ENCODE measurements at places on chromosomes 4 and X.

DNA sequence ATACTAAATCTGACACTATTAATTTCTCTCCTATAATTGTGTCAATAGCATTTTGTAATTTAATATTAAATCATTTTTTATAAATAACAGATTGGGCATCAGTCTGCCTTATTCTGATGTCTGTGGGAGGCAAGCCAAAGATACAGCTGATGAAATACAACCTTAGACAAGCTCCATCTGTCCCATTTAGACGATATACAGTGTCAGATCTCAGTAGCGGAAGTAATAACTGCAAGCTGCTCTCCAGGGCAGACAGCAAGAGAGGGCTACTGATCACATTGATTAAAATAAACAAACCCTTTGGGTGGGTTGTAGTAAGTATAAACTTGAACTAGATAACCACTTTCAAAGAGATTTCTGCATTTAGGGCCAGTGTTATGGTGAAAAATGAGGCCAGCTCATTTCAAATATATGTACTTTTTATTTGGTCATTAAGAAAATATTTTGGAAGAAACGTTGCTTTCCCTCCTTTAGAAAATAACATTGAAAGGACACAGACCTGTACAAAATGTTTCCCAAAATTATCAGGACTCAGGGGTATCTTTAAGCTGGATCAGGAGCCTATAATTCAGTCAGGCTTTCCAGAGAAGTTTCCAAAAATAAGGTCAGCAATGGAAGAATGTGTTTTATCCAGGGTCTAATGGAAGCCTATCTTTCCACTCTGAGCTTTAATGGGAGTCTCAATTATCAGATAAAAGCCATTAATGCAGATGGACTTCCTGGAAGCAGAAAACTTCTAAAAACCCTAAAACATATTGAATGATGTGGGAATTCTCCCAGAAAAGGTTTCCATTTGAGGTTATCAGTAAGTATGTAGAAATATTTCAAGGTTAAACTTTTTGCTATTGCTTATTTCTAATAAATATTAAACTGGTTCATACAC, 1028.8 kb upstream of the IGFBP7 start:
- no peak for DNase-seq

GRCh38 chr4:154416190-154416547, 75.4 kb downstream of the DCHS2 start:
- no peak for DNase-seq

- DNase-seq = no peak
Observed at GRCh38 chrX:45137531-45137930, 63.1 kb downstream of the DIPK2B start.

- no peak for DNase-seq
Observed at GRCh38 chr4:155742310-155743015, 16.4 kb upstream of the GUCY1B1 start.

DNA sequence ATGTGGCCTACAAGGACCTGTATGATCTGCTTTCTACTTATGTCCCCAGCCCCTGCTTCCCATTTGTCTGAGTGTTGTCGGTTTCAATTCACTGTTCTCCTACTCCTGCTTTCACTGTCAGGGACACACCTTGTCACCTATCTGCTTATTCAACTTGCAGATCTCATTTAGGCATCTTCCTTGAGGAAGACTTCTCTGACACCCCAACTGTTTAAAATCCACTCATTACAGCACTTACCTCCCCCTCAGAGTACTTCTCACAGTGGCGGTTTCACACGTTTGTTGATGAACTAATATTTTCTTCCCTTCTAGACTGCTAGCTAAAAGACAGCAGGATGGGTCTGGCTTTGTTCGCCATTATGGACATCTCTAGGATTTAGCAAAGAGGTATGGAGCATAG, 279.9 kb upstream of the TET2 start:
- no peak for DNase-seq

GRCh38 chr4:19429684-19430083, 822.0 kb upstream of the SLIT2 start:
- DNase-seq = no peak

GRCh38 chr4:42642101-42642797, 14.7 kb downstream of the ATP8A1 start:
- no peak for DNase-seq
